Pulmonary artery endothelial cell (primary cell): ENCODE measurements at places on chromosomes 13 and 19.

DNA sequence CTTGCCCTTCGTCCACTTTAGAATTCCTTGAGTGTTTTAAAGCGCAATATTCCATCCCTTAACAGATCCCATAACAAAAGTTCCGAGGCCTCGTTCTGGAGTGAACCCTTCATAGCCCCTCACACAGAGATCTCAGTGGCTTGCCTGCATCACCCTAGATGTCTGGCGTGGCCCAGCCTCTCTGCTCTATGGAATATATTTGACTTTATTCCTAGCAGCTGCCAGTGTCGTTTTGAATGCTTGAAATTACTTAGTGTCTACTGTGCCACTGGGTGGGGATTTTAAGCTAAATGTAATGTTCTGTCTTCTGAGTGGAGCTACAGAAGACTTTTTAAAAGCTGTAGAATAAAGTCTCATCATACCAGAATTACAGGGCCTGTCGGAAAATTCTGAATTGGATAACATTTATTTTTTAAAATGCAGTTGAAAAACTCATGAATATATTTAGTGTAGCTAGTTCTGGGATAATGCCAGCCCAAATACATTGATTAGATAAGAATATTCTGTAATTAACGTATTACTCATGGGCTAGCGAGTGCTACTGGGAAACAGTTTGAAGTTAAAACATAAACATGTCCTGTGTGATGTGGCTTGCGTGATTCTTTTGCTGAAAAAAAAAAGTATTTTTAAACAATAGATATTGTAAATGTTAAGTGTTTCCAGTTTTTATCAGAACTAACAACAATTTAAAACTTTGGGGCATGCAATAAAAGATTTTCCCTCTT is 111.8 kb downstream of the ESD start:
- DNase-seq: no peak

DNA sequence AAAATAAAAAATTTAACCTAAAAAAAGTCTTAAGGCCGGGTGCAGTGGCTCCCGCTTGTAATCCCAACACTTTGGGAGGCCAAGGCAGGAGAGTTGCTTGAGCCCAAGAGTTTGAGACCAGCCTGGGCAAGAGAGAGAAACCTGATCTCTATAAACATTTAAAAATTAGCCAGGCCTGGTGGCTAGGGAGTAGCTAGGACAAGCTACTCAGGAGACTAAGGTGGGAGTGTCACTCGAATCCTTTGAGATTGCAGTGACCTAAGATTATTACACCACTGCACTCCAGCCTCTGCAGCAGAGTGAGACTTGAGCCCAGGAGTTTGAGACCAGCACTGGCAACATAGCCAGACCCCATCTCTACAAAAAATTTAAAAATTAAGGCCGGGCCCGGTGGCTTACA is 1.1 kb downstream of the CCDC97 start:
- no peak for DNase-seq

- DNase-seq: peak; percentile 24
Observed at GRCh38 chr19:35269438-35270117, 816 bp downstream of the USF2 start.

DNA sequence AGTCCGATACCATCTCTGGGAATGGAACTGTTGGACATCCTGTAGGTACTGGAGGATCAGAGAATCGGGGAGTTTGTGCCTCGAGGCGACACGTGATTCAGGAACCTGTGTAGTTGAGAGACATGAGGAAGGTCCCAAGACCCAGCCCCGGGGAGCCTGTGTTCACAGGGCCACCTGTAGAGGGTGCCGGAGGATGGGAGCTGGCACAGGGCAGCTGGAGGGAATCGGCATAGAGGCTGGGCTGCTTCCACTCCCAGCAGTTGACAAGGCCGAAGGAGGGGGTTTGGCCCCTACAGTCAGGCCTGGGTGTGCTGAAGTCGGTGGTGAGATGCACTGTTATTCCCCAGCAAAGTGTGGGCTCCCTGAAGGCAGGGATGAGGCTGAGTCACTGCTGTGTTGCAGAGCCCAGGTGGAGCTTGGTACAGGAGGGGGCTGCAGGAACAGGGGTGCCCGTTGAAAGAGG is 2.5 kb upstream of the ISYNA1 start:
- no peak for DNase-seq

DNA sequence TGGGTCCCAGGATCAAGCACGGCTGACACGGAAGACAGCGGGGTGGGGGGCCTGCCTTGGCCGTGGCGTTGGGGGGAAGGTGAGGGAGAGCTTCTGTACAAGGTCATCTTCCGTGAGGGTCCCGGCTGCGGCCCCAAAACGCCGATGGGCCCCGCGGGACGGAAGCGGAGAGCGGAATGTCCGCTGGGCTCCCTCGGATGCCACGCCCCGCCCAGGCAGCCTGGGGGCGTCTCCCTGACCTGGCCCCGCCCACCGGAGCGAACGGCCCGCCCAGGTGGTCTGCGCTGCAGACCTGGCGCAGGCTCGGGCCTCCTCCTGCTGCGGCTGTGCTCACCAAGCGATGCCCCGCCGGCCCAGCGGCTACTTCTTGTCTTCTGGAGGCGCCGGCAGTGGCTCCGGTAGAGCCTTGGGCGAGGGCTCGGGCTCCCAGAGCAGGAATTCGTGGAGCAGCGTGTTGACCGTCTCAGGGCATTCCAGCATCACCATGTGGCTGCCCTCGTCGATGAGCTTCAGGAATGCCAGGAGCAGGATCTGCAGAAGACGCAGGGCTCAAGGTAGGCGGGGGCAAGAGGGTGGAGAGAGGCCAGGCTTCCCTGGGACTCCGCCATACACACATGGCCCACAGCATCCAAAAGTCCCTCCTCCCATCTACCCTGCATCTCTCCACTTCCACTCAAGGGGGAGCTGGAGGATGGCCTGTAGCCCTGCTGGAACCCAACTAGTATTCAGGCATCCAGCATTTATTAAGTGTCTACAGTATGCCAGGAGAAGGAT is 10.7 kb downstream of the ABHD8 start:
- DNase-seq: peak; percentile 69

- DNase-seq: no peak
Observed at GRCh38 chr19:40383668-40384248, 6.2 kb downstream of the HIPK4 start.

DNA sequence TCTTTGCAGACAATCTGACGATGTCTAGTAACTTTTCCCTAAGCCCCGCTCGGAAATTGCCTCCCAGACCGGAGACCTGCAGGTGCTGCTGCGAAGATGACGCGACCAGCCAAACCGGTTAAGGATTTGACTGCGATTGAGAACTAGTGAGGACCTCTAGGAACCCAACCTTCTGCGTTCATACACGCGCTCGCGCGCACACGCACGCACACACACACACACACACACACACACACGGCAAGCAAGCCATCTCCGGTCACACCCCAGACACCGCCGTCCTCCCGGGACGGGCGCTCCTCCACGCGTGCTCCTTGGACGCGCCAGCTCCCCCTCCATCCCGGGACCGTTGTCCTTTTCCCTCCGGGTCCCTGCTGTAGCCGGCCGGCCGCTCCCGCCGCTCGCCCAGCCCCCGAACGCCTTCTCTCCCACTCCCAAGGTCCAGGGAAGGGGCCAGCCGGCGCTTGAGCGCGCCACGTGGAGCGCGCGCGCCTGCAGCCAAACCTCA is 1.2 kb downstream of the TBC1D4 start:
- no peak for DNase-seq

DNA sequence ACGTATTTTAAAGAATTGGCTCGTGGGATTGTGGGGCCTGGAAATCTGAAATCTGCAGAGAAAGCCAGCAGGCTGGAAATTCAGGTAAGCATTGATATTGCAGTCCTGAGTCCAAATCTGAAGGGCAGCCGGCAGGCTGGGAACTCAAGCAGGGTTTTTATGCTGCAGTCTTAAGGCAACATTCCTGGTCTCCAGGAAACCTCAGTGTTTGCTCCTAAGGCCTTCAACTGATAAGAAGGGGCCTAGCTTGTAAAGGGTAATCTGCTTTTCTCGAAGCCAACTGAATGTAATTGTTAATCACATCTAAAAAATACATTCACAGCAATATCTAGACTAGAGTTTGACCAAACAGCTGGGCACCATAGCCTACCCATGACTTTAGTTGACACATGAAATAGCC is 154.4 kb downstream of the EFNB2 start:
- DNase-seq: no peak

- no peak for DNase-seq
Observed at GRCh38 chr13:60286707-60287106, 110.3 kb upstream of the TDRD3 start.

- no peak for DNase-seq
Observed at GRCh38 chr13:113159701-113160100, 1.3 kb downstream of the PROZ start.

GRCh38 chr19:52786078-52786463 is 520 bp downstream of the ZNF600 start:
- no peak for DNase-seq

DNA sequence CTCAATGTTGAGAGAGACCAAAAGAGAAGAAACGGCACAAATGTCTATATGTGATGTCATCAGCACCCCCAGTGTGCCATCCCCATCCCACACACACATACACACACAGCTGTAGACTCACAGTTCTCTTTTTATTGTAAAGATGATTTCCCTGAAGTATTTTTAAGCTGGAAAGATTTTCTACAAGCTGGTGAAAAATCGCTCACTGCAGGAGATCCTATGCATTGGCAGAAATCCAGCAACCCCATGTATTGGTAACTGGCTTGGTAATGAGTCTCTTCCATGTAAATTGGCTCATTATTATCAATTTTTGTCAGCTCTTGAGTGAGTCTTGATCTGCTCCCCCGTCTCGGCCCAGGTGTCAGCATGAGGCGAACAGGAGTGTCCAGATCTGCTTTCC is 107.1 kb upstream of the UQCRFS1 start:
- no peak for DNase-seq

- no peak for DNase-seq
Observed at GRCh38 chr19:19111967-19112580, 26.2 kb downstream of the TMEM161A start.

GRCh38 chr13:41311406-41312175 is 524 bp downstream of the NAA16 start:
- DNase-seq: no peak

DNA sequence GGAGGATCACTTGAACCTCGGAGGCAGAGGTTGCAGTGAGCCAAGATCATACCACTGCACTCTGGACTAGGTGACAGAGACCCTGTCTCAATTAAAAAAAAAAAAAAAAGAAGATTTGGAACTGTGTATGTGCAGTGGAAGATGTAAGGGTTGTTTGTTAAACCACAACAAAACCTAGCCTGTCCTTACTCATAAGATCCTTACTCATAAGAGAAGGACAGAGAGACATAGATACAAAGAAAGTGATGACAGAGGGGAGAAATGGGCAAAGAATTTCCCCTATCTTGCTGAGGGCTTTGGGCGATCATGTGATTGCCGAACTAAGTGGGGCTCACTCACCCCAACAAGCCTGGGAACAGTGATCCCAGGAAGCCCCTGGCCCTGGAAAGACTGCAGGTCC is 7.9 kb downstream of the ITPKC start:
- no peak for DNase-seq

- no peak for DNase-seq
Observed at GRCh38 chr19:10858204-10858828, 10.1 kb downstream of the C19orf38 start.

- DNase-seq: no peak
Observed at GRCh38 chr19:13813147-13813546, 17.9 kb downstream of the ZSWIM4 start.

DNA sequence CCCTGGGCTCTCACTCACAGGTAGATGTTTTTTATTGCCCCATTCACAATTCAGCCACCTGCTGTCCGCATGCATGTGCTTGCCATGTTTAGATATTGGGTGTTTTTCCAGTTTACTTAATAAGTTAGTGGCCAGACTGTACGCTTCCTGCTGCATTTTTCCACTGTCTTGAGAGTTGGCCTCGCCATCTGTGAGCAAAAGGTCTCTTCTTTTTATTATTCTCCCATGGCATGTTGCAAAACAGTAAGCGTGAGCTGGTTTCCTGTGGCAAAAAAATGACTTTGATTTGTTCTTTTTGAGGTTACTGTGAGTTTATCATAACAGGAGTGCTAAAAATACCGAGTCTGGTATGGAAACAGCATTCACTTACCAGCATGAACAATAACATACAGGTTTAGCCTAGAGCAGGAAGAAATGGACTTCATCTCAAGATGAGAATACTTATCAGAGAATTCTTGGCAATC is 46.0 kb downstream of the SAE1 start:
- peak; percentile 97 for DNase-seq

DNA sequence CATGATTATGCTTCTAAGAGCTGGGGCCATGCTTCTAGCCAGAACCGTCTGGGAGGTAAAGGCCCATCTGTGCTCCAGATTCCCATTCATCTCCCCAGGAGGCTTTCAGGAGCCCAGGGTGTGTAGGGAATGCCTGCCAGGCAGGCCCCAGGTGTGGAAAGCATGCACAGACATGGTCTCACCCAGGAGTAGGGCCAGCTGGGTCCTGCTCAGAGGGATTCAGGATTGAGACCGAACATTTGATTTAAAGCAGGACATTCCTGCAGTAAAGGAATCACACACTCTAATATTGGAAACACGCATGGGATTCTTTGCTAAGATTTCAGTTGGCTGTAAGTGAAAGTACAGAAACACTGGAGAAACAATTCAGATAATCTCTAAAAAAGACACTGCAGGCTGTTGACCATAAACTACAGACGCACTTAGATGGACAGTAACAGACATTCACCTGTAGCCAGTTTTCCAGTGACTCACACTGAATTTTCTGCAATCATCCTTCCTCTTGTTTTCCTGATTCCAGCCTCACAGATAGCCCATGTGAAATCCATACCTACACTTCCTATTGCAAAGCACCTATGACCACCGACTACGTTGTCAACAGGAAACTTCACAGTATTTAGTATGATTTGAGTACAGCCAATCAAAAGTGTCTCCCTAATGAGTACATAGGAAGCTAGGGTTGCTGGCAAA is 257.8 kb downstream of the TBC1D4 start:
- no peak for DNase-seq

- no peak for DNase-seq
Observed at GRCh38 chr13:96963786-96964475, 30.3 kb downstream of the OXGR1 start.

- DNase-seq: no peak
Observed at GRCh38 chr19:307111-307531, 15.9 kb upstream of the PLPP2 start.

DNA sequence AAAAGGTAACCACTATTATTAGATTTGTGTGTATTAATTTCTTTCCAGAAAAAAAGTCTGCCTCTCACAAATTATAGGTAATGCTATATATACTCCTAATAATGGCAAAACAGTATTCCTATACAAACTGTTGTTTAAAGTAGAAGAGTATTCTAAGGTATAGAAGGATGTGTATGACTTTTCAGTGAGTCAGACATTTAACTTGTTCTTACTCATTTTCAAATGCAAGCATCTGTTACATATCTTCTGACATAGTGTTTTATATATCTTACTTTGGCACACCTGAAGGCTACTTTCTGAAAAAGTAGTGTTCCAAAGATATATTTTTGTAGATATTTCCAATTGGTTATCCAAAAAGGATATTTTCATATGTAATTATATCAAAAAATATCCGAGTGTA is 3.5 kb upstream of the SLITRK5 start:
- no peak for DNase-seq

GRCh38 chr13:83709426-83710132 is 172.7 kb downstream of the SLITRK1 start:
- no peak for DNase-seq

GRCh38 chr19:29813642-29814041 is 1.9 kb downstream of the CCNE1 start:
- DNase-seq: no peak
